ENCODE measurements at places on chromosomes 6 and 20. TPM values are rescaled to one million over a fixed set of nuclear protein-coding genes. Genes with fewer than 3 reads are reported as not detected.

The ZBTB12 gene
- total RNA-seq, result 8.6 TPM

The CLIC5 gene
- not detected for total RNA-seq

The TBX18 gene
- total RNA-seq, result not detected

The DUSP22 gene
- total RNA-seq, result 37.8 TPM

The LY6G6D gene
- total RNA-seq, result not detected

The PRSS16 gene
- total RNA-seq, result 7.3 TPM

The AFDN gene
- total RNA-seq, result 37.1 TPM

The E2F1 gene
- total RNA-seq, result 72.2 TPM
